ENCODE measurements at places on chromosomes 5 and 9.

GRCh38 chr5:58491216-58491892 is at the start of gene GAPT:
Gene GAPT (plus strand): TSS chr5:58491435. CDS start chr5:58494537, 3,102 bp downstream.
- no peak for DNase-seq

GRCh38 chr9:81601639-81602623 is 87.4 kb downstream of the TLE1 start:
- DNase-seq, result no peak

DNA sequence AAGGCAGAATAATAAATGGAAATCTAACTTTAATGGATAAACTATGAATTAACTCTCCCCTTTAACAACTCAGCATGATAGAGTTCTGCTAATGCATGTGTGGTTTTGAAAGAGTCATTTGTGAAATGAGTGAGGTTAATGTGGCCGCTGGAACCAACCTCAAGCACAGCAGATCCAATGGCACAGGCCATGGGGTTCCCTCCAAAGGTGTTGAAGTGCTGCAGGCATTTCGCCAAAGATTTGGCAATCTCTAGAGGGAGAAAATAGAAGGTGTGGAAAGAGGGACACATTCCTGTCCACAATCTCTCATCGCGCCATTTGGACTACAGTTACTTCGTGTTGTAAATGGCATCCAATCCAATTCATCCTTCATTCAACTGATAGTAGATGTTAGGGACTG is 35.0 kb downstream of the AGXT2 start:
- no peak for DNase-seq

DNA sequence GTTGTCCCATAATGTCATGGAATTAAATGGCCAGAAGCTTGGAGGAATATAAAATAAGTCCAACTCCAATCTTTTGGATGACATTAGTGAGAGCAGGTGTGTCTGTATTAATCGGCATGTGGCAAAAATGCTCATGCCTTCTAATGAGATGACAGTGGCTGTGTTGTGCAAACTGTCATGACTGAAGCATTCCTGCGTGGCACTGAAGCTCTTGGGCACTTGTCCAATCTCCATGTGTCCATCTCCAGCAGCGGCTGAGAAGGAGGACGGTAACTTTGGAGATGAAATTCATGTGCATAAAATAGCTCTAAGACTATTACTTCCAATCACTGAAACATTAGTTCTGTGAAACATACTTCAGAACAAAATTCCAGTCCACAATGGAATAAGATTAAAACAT is 697.5 kb upstream of the GRAMD2B start:
- no peak for DNase-seq

- no peak for DNase-seq
Measured at GRCh38 chr5:160460377-160461049, 38.9 kb downstream of the PTTG1 start.

DNA sequence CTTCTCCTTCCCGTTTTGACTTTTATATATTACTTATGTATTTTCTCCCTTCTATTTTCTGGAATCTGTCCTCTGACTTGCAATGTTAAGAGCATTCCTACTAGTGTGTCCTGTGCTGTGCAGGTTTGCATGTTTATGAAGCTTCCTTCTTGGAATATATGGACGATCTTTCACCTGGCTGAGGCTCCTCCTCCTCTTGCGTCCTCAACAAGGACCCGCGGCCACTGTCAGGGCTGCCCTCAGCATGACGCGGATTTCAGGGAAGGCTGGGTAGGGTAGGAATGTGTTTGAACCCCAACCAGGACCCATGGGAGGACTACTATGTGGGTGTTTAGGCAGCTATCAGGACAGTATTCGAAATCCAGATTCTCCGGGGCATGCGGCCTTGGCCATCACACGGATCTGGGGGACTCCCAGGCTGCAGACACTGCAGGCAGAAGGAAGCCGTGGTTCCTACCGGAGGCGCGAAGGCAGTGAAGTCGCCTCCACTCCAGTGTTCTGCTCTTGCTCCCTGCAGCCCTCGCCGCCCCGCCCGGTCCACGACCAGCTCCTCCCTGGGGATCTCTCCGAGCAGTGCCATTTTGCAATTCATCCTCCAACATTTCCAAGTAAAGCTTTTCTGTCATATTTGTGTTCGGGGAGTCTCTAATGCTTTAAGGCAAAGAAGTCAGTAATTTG is 37.0 kb upstream of the OSMR start:
- DNase-seq, result no peak

- DNase-seq, result no peak
Measured at GRCh38 chr5:141695627-141696215, 13.7 kb upstream of the ARAP3 start.

GRCh38 chr9:86096386-86096785 is 3.0 kb downstream of the GOLM1 start:
- no peak for DNase-seq

DNA sequence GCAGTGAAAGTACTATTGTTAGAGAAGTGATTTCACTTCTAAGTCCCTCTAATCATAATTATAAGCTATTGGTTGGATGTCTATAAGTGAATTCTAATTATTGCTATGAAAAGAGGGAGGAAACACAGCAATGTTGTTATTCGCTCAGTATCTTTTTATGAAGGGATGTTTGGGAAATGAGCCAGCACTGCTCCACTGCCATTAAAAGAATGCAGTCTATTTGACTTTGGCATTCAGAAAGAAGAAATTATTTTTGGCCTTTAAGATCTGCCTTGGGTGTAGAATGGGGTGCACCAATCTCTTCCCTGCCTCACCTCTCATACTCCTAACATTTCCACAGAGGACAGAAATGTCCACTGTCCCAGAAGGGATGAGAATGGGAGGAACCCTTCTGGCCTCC is 332.0 kb downstream of the SPATA31D1 start:
- no peak for DNase-seq

- DNase-seq, result no peak
Measured at GRCh38 chr9:135220601-135221575, 133.4 kb downstream of the OLFM1 start.

DNA sequence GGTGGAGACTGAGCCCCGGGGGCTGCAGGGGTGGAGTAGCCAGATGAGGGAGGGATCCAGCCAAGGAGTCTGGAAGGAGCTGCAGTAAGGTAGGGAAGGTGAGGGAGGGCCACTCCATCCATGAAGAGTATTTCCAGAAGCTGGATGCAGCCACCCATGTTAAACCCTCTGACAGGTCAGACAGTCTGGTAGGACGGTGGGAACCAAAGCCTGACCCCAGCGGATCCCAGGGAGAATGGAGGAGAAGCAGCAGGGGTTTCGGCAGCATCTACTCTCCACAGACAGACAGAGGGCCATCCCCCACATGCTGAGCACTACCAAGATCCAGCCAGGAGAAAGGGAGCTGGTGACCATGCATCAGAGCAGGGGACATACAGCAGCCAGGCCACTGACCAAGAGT is 22.5 kb upstream of the S1PR3 start:
- no peak for DNase-seq

DNA sequence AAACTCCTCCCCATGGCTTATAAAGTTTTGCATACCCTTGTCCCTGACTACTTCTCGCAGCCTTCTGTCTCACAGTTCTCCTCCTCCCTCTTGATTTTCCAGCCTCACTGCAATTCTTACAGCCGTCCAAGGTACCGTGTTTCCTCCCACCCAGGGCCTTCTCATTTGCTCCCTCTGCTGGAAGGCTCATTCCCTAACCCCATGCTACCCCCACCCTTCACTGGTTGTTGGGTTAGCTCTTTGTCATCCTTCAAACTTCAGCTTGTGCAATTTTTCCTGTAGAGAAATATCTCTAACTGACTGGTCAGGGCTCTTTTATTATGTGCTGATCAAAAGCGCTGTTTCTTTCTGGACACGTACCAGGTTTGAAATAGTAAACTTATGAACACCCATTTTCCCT is 329.2 kb downstream of the EBF1 start:
- DNase-seq, result no peak

GRCh38 chr5:6576861-6577501 is 55.9 kb downstream of the NSUN2 start:
- DNase-seq, result peak; percentile 43

- DNase-seq, result no peak
Measured at GRCh38 chr5:150960791-150961396, 56.1 kb upstream of the ZNF300 start.

DNA sequence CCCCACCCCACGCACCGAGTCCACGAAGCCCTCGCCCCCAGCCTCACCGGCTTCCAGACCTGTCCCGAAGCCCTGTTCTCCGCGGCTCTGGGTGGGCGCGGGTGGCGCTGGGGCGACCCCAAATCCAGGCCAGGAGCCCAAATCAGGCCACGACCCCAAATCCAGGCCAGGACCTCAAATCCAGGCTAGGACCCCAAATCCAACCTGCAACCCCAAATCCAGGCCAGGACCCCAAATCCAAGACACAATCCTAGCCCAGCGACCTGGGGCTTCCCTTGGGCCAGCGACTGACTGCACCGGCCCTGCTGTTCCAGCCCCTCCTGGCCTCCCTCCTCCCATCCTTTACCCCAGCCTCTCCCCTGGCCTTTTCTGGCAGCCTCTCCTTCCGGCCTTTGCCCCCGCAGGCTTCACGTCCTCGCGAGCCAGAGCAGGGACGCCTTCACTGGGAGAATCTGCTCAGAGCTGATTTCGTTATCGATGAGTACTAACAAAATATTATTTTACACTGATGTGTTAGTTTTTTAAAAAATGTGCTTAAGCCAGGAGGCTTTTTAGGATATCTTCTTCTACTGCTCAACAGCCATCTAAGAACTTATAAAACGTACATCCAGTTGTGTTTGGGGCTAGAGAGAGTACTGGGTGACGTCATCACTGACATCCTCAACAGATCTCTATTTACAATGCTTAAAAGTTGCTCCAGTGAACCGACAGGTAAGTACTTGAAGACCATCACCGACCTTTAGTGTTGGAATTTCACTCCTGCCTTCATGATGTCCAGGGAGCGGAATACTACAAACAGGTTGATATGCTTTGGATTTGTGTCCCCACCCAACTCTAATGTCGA is 34.7 kb downstream of the TRIP13 start:
- DNase-seq, result no peak

- no peak for DNase-seq
Measured at GRCh38 chr5:17761326-17761725, 127.1 kb downstream of the TAF11L14 start.
